ENCODE measurements at places on chromosomes 6 and 20. TPM values are rescaled to one million over a fixed set of nuclear protein-coding genes. Genes with fewer than 3 reads are reported as not detected.

DNA sequence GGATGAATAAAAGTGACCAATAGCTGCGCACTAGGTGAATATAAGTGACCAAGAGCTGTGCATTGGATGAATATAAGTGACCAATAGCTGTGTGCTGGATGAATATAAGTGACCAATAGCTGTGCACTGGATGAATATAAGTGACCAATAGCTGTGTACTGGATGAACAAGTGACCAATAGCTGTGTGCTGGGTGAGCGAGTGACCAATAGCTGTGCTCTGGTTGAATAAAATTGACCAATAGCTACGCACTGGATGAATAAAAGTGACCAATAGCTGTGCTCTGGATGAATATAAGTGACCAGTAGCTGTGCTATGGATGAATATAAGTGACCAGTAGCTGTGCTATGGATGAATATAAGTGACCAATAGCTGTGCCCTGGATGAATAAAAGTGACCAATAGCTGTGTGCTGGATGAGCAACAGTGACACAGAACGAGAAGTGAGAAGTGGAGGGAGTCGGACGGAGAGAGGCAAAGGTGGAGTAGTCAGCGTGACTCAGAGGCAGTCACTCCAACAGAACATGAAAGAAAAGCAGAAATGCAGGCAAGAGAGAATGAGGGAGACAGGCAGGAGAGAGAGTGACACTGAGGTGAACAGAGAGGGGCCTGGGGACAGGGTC, 38.5 kb downstream of the RBM38 start:
- H3K4me1 ChIP-seq, result peaks cover 7% of the 10 kb centered on the region
- H3K36me3 ChIP-seq, result no peaks in the 10 kb centered on the region
- no peaks in the 10 kb centered on the region for H3K27me3 ChIP-seq
- peak; percentile 47 for DNase-seq

- DNase-seq, result no peak
- no peaks in the 10 kb centered on the region for H3K27me3 ChIP-seq
- peak overlapping the region; percentile 67 for H3K27ac ChIP-seq
- no peak overlapping the region for H3K4me3 ChIP-seq
Measured at GRCh38 chr6:137708481-137708880, 158.6 kb upstream of the TNFAIP3 start.

The NKX2-2 gene
- total RNA-seq, result not detected

The ADGB gene
- total RNA-seq, result not detected

GRCh38 chr20:41178904-41179432, 41.6 kb downstream of the PLCG1 start:
- DNase-seq, result no peak
- no peaks in the 10 kb centered on the region for H3K27me3 ChIP-seq
- peaks cover 23% of the 10 kb centered on the region for H3K4me1 ChIP-seq
- peak overlapping the region; percentile 35 for H3K27ac ChIP-seq
- no peak overlapping the region for H3K4me3 ChIP-seq

DNA sequence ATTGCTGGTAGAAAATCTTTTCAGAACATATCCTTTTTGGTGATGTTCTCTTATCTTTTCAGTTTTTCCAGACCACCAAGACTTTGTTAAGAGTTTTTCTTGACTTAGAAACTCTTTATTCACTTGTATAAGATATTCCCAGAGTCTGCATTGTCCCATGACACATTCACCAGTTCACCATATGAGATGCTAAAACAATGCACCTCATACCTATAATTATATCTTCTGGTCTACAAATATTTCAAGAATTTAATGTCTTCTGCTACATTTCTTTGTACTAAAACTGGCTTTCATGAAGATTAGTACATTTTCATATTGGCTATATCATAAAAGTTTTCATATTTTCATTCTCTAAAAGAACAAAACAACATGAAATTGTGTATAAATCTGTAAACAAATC, 111.3 kb downstream of the ADGRG6 start:
- peaks cover 23% of the 10 kb centered on the region for H3K36me3 ChIP-seq
- no peak for DNase-seq
- no peaks in the 10 kb centered on the region for H3K27me3 ChIP-seq
- H3K4me1 ChIP-seq, result no peaks in the 10 kb centered on the region
- no peak overlapping the region for H3K27ac ChIP-seq

The TMEM200A gene
- not detected for total RNA-seq

GRCh38 chr6:166687070-166687878, 60.2 kb upstream of the RPS6KA2 start:
- DNase-seq, result no peak
- H3K4me3 ChIP-seq, result no peak overlapping the region
- peaks cover 8% of the 10 kb centered on the region for H3K4me1 ChIP-seq

DNA sequence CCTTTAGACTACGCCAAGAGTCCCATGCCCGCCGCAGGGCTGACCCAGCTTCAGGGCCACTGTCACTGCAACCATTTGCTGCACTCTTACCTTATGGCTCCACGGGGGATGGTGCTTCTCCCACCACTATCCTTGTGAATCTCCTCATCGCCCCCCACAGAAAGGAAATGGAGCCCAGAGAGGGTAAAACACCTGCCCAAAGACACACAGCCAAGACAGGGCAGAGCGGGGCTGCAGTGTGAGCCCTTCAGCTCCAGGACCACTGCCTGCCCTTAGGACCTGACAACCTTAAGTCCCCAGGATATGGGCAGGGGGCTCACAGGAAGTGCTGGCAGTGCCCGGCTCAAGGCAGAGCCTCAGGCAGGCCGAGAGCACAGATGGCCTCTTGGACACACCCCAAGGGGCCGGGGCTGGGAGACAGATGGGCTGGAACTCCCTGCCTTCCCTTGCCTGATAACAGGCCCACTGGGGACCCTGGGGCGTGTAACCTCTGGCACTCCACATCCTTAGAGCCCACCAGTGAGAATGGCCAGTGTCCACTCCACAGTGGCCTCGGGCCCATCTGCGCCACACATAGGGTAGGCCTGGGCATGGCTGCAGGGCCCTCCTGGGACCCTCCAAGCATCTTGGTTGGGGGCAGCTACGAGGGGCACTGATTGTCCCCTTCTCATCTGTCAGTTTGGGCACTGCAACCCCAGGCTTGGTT, 265.2 kb downstream of the TAF4 start:
- H3K27ac ChIP-seq, result no peak overlapping the region
- no peak overlapping the region for H3K4me3 ChIP-seq
- no peaks in the 10 kb centered on the region for H3K27me3 ChIP-seq
- H3K36me3 ChIP-seq, result no peaks in the 10 kb centered on the region
- DNase-seq, result no peak

DNA sequence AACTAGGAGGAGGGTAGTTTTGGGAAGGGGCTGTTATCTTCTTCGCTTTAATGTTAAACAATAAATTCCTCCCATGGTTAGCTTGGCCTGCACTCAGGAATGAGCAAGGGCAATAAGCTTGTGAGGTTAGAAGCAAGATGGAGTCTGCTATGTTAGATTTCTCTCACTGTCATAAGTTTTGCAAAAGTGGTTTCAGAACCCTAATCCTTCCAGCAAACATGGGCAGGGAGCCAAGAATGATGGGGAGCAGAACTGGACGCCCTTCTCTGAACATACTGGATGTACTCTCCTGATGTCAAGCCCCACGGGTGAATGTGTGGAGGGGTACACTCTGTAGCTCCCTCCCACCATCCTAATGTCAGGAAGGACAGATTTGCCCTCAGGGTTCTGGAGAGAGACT, 22.3 kb downstream of the C6orf163 start:
- H3K27me3 ChIP-seq, result no peaks in the 10 kb centered on the region
- H3K4me3 ChIP-seq, result no peak overlapping the region
- H3K27ac ChIP-seq, result no peak overlapping the region
- no peaks in the 10 kb centered on the region for H3K4me1 ChIP-seq
- DNase-seq, result no peak

GRCh38 chr20:37095108-37095598, 644 bp downstream of the RBL1 start:
- H3K27me3 ChIP-seq, result no peaks in the 10 kb centered on the region
- peaks cover 19% of the 10 kb centered on the region for H3K4me1 ChIP-seq
- H3K4me3 ChIP-seq, result peak overlapping the region; percentile 89
- peaks cover 13% of the 10 kb centered on the region for H3K36me3 ChIP-seq
- peak; percentile 22 for DNase-seq

- DNase-seq, result no peak
- no peak overlapping the region for H3K27ac ChIP-seq
- no peaks in the 10 kb centered on the region for H3K27me3 ChIP-seq
- peaks cover 14% of the 10 kb centered on the region for H3K36me3 ChIP-seq
Measured at GRCh38 chr6:142816031-142816430, 128.9 kb downstream of the HIVEP2 start.

The EFCAB8 gene
- not detected for total RNA-seq

DNA sequence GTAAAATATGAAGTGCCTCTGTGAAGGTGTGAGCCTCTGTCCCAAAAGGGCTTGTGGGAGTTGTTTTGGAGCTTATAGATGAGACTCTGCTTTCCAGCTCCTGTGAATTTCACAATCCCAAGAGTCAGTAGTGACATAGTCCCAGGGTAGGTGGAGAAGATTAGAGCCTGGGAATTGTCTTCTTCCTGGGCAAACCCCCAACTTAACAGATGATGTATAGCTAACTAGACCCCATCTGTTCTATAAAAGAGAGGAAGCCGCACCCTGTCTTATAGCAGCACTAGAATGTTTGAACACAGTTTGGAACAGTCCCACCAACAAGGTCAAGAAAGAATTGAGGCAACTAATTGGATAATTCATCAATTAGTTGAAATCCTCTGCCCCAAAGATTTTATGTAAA, 294.7 kb downstream of the ZNF217 start:
- H3K27me3 ChIP-seq, result no peaks in the 10 kb centered on the region
- H3K36me3 ChIP-seq, result no peaks in the 10 kb centered on the region
- no peak overlapping the region for H3K4me3 ChIP-seq
- H3K27ac ChIP-seq, result no peak overlapping the region

GRCh38 chr6:158043586-158044524, 62.2 kb downstream of the SYNJ2 start:
- no peak for DNase-seq
- peaks cover 45% of the 10 kb centered on the region for H3K4me1 ChIP-seq
- no peaks in the 10 kb centered on the region for H3K27me3 ChIP-seq

DNA sequence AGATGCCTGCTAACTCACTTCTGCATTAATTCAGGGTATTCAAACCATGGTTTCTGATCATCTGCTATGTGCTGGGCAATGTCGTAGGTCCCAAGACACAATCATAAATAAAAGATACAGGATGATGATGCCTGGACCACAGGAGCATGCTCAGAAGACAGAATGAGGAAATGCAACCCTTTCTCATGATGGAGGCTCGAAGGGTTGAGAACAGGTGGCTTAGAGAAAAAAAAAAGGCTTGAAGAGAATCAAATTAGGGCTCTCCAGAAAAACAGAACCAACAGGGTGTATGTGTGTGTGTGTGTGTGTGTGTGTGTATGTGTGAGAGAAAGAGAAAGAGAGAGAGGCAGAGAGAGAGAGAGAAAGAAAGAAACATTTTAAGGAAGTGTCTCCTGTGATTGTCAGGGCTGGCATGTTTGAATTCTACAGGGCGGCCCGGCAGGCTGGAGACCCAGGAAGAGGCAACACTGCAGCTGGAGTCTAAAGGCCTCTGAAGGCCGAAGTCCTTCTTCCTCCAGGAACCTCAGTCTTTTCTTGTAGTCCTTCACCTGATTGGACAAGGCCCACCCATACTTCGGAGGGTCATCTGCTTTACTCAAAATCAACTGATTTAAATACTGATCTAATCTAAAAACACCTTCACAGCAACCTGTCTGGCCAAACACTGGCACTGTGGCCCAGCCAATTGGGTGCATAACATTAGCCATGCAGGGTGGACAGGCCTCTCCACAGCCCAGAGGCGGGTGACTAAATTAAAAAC, 143.8 kb downstream of the ERMARD start:
- no peak overlapping the region for H3K4me3 ChIP-seq
- no peak for DNase-seq
- peaks cover 5% of the 10 kb centered on the region for H3K36me3 ChIP-seq
- H3K27me3 ChIP-seq, result peaks cover 36% of the 10 kb centered on the region
- H3K4me1 ChIP-seq, result no peaks in the 10 kb centered on the region
- no peak overlapping the region for H3K27ac ChIP-seq

The SLC22A2 gene
- total RNA-seq, result not detected

The COX4I2 gene
- total RNA-seq, result not detected

The TCF21 gene
- not detected for total RNA-seq

DNA sequence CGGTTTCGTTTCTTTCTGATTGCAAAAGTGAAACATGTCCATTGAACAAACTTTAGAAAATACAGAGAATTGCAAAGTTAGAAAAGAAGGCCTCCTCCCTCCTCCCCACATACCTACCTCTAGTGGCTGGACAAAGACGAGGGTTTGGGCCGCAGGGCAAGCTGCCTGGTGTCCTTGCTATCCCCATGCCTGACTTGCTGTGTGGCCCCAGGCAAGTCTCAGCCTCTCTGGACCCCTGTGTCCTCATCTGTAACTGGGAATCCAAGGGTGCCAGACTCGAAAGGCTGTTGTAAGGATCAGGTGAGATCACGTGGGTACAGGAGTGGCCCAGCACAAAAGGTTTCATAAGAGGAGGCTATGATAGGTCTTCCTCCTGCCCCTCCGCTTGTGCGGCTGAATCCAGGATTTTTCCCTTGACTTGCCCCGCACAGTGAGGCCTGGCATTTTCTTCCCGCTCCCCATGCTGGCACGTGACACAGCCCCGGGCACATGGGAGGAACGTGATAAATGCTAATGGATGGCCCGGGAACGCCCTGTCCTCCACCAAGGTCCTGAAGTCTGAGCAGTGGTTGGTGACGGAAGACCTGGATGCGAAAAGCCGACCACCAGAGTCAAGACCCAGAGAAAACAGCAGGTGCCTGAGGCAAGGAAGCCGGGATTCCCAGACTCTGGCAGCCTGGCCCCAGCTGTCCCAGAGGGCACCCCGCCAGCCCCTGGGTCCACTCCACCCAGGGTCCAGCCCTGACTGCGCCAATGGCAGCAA, 55.8 kb downstream of the UBE2V1 start:
- no peaks in the 10 kb centered on the region for H3K36me3 ChIP-seq
- DNase-seq, result no peak
- H3K4me1 ChIP-seq, result no peaks in the 10 kb centered on the region
- H3K27ac ChIP-seq, result no peak overlapping the region

DNA sequence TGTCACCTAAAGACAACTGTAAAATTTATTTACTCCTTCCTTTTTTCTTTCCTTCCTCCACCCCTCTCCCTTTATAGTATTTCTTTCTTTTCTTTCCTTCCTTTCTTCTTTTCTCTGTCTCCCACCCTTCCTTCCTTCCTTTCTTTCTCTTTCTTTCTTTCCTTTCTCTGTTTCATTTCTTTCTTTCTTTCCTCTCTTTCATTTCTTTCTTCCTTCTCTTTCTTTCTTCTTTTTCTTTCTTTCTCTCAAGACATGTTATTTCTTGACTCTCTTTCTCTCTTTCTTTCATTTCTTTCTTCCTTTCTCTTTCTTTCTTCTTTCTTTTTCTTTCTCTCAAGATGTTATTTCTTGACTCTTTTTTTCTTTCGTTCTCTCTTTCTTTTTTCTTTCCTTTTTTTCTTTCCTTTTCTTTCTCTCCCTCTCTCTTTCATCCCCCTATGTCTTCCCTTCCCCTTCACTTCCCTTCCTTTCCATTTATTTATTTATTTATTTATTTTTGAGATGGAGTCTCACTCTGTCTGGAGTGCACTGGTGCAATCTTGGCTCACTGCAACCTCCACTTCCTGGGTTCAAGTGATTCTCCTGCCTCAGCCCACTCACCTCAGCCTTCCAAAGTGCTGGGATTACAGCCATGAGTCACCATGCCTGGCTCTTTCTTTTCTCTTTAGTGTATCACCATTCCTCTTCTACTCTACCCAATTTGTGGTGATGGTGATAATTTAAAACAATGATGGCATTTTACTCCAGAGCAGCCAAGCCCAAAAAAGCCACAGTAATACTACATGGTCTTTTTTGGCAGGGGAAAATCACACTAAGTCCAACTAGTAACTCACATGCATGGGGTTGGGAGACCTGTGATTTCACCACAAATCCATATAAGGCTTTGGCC, 188.2 kb downstream of the ADGRG6 start:
- H3K36me3 ChIP-seq, result no peaks in the 10 kb centered on the region
- H3K4me1 ChIP-seq, result no peaks in the 10 kb centered on the region
- peak; percentile 34 for DNase-seq
- no peak overlapping the region for H3K4me3 ChIP-seq
